Endothelial cell of coronary artery (primary cell): ENCODE measurements at places on chromosomes 3 and 15. TPM values are rescaled to one million over a fixed set of nuclear protein-coding genes. Genes with fewer than 3 reads are reported as not detected.

Gene ST8SIA2
- total RNA-seq, result not detected in 2 replicates

Gene CIB2
- 1.4 and 4.0 TPM in 2 replicates for total RNA-seq

Gene CD96
- not detected in 2 replicates for total RNA-seq

Gene GPR62
- under 0.01 and 0.09 TPM in 2 replicates for total RNA-seq

Gene IQCH
- total RNA-seq, result 1.2 and 1.3 TPM in 2 replicates

Gene TLR9
- not detected in 2 replicates for total RNA-seq

Gene IGSF11
- not detected in 2 replicates for total RNA-seq

Gene SERPINI1
- 0.36 and 0.38 TPM in 2 replicates for total RNA-seq

Gene CKMT1A
- not detected in 2 replicates for total RNA-seq

Gene RPP14
- total RNA-seq, result 12.0 and 17.8 TPM in 2 replicates

Gene CLDN16
- under 0.01 TPM in 2 replicates for total RNA-seq
